NCI-H1105 (cell line): ENCODE measurements at places on chromosomes 3 and 15.

- DNase-seq, result no peak
Measured at GRCh38 chr3:193883551-193883950, 252.4 kb upstream of the HES1 start.

DNA sequence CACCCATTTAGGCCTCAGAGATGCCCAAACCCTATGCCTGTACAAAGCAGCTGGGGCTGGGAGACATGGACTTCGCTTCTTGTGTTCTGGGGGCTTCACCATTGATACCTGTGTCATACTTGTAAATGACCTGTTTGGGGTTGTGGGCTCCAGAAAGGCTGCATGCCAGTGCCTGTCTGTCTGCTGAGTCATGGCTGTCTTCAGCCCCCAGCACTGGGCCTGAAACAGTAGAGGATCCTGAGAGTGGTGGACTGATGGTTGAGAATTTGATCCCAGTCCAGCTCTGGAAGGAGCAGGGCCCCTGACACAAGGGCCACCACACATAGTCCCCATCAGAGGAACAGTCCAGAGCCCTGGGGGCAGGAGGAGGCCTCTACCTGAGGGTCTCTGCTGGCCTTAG lies 24.6 kb upstream of the APEH start:
- no peak for DNase-seq

GRCh38 chr3:119401503-119402440 lies 61.6 kb downstream of the TMEM39A start:
- DNase-seq, result no peak

DNA sequence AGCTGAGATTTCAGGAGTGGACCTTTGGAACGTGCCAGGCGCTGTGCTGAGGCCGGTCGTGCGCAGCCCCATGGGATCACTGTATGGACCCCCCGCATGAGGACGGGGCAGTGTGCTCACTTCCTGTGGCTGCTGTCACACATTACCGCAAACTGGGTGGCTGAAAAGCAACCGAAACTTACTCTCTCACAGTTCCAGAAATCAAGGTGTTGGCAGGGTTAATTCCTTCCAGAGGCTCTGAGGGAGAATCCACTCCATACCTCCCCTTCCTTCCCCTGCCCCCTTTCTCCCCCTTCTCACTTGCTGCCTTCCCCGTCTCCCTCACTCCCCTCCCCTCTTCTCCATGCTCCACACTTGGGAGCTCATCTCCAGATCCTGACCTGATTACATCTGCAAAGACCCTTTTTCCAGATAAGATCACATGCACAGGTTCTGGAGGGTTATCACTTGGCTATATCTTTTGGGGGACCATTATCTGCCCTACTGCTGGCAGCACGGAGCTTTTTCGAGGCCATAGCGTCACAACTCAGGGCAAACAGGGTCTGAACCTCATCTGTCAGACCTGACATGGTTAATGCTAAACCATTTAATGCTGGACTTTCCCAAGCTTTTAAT lies 41.2 kb downstream of the KLF13 start:
- no peak for DNase-seq

DNA sequence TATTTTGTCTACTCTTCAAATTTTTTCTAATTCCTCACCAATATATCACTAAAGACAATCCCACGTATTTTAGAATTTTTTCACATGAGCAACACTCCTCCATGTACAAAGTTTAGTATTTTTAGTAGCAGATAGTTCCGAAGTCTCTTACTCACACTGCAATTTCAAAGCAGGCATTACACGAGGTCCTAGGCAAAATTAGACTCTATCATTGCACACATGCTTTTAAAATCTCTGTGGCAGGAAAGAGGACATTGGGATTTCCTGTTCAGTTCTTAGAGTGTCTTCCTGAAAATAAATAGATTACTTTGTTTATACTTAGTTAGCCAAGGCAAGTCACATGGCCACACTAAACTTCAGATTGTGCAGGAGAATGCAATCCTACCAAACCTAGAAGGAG lies 847.7 kb downstream of the ROBO2 start:
- DNase-seq, result no peak

GRCh38 chr3:104519468-104520227 lies 847.1 kb upstream of the ALCAM start:
- DNase-seq, result no peak

DNA sequence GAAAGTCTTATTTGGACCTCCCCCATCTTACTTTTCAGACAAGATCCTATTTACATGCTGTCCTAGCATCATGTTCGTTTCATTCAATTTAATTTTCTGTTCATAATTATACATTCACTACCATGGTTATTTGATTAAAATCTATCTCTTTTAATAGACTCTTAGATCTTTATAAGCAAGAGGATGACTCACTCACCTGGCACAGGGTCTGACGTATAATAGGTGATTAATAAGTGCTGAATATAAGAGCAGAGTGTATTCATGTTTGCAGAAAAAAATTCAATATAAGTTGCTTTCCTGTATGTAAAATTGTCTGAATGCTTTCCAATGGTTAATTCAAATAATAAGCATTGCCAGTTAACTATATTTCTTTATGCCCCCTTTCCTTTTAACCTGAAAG lies 165.5 kb upstream of the CBLB start:
- no peak for DNase-seq

- no peak for DNase-seq
Measured at GRCh38 chr15:87118435-87118834, 1038.8 kb downstream of the AGBL1 start.

- DNase-seq, result no peak
Measured at GRCh38 chr3:146783446-146783845, 178.3 kb upstream of the PLSCR5 start.

GRCh38 chr15:25179673-25180511 lies 225.1 kb downstream of the SNRPN start:
- DNase-seq, result no peak

DNA sequence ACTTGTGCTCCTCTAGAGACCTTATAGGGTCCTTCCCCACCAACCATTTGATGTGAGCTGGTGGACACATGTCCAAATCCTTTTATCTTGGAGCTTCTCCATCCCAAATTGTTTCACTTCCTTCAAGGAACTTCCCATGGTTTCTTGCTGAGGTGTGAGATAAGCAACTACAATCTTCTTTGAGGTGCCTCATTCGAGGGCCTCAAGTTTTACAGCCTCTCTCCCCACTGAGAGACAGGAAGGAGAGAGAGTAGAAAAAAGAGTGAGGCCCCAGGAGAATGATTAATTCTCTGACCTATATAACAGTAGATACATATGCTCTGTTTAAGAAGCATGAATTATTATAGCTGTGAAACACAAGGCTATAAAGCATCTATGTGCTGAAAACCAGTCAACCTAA lies 70.5 kb downstream of the SUMF1 start:
- no peak for DNase-seq

DNA sequence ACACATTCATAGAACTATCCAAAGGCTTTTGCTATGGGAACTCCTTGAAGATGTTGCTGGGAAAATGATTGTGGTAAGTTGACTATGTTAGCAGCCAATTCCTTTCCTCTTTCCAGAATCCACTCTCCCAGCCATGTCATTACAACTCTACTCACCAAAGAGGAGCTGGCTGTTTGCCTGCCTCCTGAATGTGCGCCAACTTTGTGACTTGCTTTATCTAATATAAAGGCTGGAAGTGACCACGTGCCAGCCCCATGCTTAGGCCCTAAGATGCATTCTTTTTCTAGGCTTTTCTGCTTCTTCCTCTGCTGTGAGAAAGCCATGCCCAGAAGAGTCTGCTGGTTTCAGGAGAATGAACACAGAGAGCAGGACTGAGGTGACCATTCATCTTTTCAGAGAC lies 182.2 kb downstream of the GABRB3 start:
- no peak for DNase-seq

DNA sequence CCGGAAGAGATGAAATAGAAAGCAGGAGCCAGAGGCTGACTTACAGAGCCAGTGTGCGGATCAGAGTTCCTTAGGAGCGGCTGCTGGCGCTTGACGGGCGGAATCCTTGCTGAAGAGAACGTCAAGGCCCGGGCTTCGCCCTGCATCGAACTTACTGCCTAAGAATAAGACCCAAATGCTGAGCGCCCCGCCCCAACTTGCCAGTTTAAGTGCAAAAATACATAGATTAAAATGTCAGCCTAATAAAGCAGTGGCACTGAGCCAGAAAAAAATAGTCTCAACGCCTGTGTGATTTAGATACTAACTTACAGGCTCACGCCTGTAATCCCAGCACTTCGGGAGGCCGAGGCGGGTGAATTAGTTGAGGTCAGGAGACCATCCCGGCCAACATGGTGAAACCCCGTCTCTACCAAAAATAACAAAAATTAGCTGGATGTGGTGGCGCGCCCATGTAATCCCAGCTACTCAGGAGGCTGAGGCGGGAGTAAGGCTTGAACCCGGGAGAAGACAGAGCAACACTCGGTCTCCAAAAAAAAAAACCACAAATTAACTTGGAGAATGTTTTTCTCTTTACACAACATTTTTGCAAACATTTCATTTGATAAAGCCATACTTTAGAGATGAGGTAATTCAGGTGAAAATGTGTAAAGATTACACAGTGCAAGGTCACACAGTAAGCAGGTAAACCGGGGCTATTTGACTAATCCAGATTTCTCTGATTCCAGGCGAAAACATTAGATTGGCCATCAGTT lies 1.2 kb upstream of the UBP1 start:
- DNase-seq, result no peak

DNA sequence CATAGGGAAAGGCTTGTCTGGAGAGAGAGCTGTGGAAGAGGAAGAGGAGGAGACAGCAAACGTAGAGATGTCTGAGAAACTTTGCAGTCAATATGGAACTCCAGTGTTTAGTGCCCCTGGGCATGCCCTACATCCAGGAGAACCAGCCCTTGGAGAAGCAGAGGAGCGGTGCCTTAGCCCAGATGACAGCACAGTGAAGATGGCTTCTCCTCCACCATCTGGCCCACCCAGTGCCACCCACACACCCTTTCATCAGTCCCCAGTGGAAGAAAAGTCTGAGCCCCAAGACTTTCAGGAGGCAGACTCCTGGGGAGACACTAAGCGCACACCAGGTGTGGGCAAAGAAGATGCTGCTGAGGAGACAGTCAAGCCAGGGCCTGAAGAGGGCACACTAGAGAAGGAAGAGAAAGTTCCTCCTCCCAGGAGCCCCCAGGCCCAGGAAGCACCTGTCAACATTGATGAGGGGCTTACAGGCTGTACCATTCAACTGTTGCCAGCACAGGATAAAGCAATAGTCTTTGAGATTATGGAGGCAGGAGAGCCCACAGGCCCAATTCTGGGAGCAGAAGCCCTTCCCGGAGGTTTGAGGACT lies 6.9 kb downstream of the MAP1A start:
- DNase-seq, result no peak

DNA sequence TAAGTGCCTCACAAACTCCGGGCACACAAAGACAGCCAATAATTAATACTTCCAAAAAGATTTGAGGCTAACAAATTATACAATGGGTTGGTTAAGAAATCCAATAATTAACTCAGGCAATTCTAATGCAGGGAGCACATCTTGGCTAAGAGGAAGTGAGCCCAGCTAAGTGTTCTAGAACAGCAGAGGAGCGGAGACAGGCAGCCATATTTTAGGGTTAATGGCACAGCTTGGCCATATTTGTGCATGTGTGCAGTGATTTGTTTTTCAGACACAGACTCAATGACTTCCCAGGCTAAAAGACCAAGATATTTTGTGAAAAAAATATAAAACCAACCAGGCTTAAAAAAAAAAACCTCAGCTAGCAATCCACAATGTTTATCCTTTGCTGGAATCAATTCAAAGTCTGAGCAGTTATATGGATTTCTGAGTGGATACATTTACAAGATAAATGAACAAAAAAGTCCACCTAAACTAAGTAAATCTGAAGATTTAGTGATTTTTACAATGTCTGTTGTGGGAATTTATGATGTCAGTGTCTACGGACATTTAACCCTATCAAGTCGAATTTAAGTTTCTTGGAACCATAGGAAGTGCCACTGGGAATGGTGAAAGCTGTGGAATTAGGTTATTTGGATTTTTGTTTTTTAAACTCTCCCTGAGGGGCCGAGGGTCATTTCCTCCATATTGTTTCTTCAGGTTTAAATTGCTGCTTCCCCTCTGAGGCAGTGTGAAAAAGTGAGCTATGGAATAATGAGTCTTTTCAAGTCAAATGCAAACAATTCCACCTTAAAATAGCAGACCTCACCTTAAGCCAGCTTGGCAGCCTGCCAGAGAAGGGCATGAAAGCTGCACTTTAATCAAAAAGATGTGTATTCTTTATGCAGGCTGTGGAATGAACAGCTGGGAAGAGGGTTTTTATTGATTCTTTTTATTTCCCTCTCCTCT lies 413.7 kb upstream of the TBL1XR1 start:
- DNase-seq, result peak; percentile 94

GRCh38 chr3:52279596-52279995 lies 1.1 kb upstream of the WDR82 start:
- DNase-seq, result no peak

GRCh38 chr3:56467108-56467507 lies 1.2 kb downstream of the ERC2 start:
- peak; percentile 83 for DNase-seq

GRCh38 chr3:47227678-47228077 lies 54.9 kb downstream of the KIF9 start:
- DNase-seq, result no peak

- DNase-seq, result no peak
Measured at GRCh38 chr3:46893146-46893748, 15.7 kb downstream of the PTH1R start.

- DNase-seq, result no peak
Measured at GRCh38 chr15:95448531-95449229, 881.8 kb upstream of the NR2F2 start.

DNA sequence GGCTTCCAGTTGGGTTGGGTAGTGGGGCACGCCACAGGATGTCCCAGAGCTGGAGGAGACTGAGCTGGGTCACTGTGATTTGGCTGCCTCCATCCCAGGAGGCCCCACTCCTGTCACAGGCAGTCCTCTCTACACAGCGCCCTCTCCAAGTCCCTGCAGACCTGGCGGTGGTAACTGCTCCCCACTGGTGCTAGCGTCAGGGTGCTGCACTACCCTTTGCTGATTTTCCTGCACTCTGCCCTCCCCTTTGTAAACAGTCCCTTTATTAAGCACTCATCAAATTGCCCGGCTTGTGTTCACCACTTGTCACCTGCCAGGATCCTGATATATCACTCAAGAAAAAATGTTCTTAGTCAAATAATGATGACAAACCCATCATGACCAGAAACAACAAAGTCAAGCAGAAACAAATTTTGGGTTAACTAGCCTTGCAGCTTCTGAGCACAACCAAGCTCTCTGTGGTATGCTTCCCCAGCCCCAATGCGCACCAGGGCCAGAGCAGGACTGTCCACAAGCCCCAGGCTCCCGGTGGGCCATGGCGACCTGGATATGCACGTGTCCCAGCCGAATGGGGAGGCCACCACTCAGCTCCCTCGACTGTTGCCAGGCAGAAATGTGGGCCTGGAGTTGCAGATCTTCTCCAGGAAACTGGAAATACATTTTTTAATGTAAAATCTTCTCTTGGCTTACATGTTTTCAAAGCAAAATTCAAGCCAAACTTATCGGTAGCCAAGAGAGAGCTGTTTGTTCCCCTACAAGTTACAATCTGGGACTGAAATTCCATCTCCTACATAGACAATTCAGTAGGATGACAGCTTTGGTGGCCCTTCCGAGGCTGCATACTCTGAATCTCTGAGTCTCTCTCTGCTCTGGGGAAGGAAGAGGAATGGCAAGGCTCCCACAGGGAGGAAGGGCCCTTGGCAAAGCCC lies 24.5 kb downstream of the MEGF11 start:
- DNase-seq, result no peak
